Stimulated activated CD8-positive, alpha-beta memory T cell treated with anti-CD3 and anti-CD28 coated beads, Interleukin-2, amount 100 ng/mL, for 1 hour (primary cell): ENCODE measurements at places on chromosomes 3 and 15.

DNA sequence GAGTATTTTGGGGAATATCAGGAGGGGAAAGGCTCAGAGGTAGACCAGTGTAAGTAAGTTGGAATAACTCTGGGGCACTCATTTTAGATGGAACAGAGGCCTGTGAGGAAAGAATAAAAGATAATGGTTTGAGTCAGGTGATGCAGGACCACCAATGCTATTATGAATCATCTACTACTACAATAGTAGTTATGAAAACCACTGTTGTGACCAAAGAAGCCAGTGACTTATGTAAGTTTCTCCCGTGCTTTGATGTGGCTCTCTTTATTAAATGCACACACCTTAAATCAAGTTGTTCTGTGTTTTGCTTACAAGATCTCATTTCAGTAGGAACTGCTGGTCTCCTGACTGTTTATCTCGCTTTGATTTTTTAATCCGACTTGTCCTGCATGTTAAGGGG lies 13.1 kb upstream of the GUCA1C start:
- DNase-seq = no peak

DNA sequence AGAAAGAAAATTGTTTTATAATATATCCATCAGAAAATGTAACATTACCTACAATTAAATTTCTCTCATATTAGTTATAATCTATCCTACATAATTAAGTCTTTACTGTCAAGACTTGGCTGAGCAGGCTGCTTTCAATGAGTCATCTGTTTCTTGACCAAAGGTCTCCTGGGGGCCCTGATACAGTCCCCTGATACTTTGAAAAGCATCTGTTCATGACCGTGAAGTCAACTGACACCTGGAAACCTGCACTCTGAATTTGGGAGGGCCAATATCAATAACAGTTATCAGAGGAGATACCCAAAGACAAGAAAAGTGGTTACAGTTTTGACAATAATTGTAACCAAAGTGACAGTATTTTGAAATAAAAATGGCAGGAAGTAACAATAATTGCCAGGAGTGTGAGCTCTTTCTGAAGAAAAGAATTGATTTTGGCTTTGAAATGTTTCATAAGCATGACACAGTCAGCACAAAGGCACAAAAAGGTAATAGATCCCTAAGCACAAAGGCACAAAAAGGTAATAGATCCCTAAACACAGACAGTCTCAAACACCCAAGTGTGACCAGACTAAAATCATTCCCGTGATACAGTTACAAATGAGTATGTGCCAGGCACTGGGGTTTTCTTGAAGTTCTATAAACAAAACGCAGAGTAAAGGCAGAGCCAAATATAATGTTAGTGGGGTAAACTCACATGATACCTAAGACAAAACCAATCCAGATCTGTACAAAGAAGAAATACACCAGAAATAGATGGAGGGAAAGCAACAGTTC lies 260.7 kb downstream of the PLOD2 start:
- DNase-seq = no peak

DNA sequence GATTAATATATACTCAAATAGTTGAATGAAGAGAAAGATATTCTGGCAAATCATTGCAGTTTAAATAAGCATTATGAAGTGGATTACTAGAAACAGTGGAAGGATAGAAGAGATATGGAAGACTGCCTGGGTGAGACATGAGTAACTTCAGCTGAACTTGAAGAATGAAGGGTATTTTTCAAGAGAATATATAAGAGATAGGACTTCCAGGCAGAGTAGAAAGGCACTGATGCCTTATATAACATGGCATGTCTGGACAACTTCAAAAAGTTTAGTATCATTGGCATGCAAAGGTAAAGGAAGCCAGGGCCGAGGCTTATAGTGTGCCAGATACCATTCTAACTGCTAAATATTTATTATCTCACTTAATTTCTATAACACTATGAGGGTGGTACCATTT lies 126.5 kb upstream of the SLC7A14 start:
- DNase-seq = no peak

DNA sequence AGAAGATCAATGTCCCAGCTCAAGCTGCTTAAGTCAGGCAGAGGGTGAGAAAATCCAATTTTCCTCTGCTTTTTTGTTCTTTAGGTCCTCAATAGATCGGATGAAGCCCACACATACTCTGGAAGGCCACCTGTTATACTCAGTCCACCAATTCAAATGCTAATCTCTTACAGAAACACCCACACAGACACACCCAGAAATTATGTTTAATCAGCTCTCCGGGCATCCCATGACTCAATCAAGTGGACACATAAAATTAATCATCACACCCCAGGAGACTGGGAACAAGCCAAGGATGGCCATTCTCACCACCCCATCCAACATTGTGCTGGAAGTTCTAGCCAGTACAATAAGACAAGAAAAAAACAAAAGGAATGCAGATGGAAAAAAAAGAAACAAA lies 67.8 kb upstream of the SLC24A5 start:
- no peak for DNase-seq

- DNase-seq = no peak
Measured at GRCh38 chr3:47482366-47482765, 6.6 kb upstream of the SCAP start.

DNA sequence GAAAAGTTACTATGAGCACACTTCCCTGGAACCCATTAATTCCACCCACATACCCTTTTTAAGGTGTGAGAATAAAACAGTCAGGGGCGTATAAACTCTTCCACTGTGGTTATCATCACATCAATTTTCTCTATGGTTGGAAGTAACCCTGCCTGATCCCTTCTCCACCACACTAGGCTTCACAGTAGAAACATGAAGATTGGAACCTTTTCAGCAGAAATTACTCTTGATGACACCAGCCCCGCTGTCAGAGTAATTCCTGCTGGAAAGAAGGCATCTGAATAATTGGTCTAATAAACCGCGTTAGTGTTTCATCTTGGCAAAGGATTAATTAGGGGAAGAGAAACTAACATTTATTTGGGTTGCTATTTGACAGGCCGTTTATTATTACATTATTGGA lies 278.4 kb downstream of the MFSD1 start:
- DNase-seq = no peak

DNA sequence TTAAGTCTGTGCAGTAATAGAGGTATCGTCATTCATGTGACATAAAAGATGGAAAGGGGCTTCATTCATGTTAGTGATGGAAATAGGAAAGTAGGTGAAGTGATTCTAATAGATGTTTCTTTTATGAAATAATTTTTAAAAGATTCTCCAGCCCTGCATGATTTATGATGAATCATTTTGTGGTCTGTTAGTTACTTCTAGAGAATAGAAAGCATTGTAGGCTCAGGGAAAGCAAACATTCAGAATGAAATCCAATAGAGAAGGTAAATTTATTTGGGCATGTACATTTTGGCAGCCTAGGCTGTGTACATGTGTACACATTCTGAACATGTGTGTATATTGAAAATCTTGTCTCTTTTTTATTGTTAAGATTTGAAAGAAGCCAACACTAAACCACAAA lies 23.1 kb downstream of the PPARG start:
- no peak for DNase-seq

- DNase-seq = no peak
Measured at GRCh38 chr15:67067930-67068551, 2.6 kb downstream of the SMAD3 start.

- DNase-seq = no peak
Measured at GRCh38 chr3:11323813-11324212, 51.6 kb downstream of the ATG7 start.

DNA sequence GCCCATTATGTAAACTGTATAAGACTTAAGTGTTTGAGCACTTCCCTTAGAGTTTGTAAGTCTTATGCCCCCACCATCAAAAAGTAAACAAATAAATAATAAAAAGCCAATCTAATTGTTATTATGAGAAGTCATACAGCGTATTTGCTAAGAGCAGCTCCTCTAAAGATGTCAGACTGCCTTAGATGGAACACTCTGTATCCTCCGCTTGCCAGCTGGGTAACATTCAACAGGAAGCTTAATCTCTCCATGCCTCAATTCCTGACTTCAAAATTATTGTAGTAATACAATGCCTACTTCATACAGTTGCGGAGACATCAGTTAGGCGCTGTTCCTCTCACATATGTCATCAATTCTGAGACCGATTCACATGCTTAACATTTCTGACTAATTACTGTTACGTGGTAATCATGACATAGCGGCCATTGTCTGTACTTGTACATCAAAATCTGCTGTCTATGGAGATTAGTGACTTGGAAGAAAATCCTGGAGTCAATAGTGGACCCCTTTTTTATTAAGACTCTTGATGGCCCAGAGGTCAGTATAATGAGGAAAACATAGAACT lies 417.7 kb downstream of the LPP start:
- DNase-seq = no peak
